ENCODE measurements at places on chromosomes 12 and 14. TPM values are rescaled to one million over a fixed set of nuclear protein-coding genes. Genes with fewer than 3 reads are reported as not detected.

The SIRT4 gene
- total RNA-seq = 4.1 TPM

The MYRFL gene
- total RNA-seq = not detected

The SPATA7 gene
- total RNA-seq = 3.5 TPM

The SIX6 gene
- total RNA-seq = not detected

Measured in T-cell (primary cell).